ENCODE measurements at places on chromosomes 2 and 18. TPM values are rescaled to one million over a fixed set of nuclear protein-coding genes. Genes with fewer than 3 reads are reported as not detected.

COBLL1 gene
- not detected for polyA plus RNA-seq

GRCh38 chr2:147916723-147917122 lies 71.9 kb downstream of the ACVR2A start:
- no peaks in the 10 kb centered on the region for H3K4me1 ChIP-seq
- H3K4me3 ChIP-seq: no peak overlapping the region
- H3K36me3 ChIP-seq: no peaks in the 10 kb centered on the region
- DNase-seq: no peak

GRCh38 chr2:106096299-106097037 lies 97.6 kb downstream of the UXS1 start:
- peak overlapping the region; percentile 83 for H3K4me3 ChIP-seq
- no peaks in the 10 kb centered on the region for H3K27me3 ChIP-seq
- peak; percentile 74 for DNase-seq
- peak overlapping the region; percentile 88 for H3K27ac ChIP-seq
- peaks cover 36% of the 10 kb centered on the region for H3K4me1 ChIP-seq

PPP1R1C gene
- polyA plus RNA-seq: not detected

GRHL1 gene
- polyA plus RNA-seq: not detected

TMEM178A gene
- not detected for polyA plus RNA-seq

FOSL2 gene
- polyA plus RNA-seq: 6.5 TPM

GRCh38 chr2:189298038-189298437 lies 118.5 kb upstream of the COL5A2 start:
- no peak for DNase-seq
- H3K4me1 ChIP-seq: peaks cover 25% of the 10 kb centered on the region
- no peaks in the 10 kb centered on the region for H3K36me3 ChIP-seq
- H3K27ac ChIP-seq: no peak overlapping the region

DNA sequence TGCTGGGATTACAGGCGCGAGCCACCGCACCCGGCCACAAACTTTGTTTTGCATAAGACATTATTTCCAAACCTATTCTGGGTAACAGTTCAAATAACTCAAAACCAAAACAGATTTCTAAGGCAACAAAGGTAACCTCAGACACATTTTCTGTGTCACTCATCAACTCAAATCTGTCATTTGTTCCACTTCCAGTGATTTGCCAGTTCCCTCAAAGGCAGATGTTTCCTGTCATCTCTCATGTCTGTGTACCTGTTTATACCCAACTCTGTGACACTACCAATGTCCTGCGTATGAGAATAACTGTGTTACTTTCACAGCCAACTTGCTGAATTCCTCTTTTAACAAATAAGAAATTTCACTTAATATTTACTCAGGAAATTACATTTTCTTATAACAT lies 54.4 kb downstream of the SCN3A start:
- DNase-seq: no peak
- no peaks in the 10 kb centered on the region for H3K4me1 ChIP-seq
- H3K4me3 ChIP-seq: no peak overlapping the region

GRCh38 chr2:111046670-111047069 lies 74.0 kb upstream of the BCL2L11 start:
- peaks cover 6% of the 10 kb centered on the region for H3K27me3 ChIP-seq
- DNase-seq: no peak
- H3K4me3 ChIP-seq: no peak overlapping the region
- no peak overlapping the region for H3K27ac ChIP-seq
- peaks cover 19% of the 10 kb centered on the region for H3K4me1 ChIP-seq

DNA sequence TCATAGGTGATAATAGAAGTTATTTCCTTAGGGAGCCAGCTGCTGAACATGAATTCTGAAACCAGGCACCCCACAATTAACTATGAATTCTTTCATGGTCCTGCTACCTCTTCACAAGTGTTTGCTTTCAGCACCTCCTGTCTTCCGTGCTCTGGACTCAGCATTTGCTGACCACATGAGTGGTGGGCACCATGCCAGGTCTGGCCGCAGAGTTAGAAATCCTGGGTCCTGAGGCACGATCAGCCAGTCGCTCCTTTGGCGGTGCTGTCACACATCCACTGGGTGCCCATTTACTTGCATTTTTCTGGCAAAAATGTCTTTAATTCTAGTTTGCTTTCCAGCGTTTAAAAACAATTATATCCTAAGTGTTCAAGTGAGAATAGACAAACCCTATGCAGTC lies 196.4 kb upstream of the PXDN start:
- H3K36me3 ChIP-seq: no peaks in the 10 kb centered on the region
- H3K27ac ChIP-seq: no peak overlapping the region
- no peak overlapping the region for H3K4me3 ChIP-seq
- H3K27me3 ChIP-seq: peaks cover 20% of the 10 kb centered on the region
- no peak for DNase-seq
- H3K4me1 ChIP-seq: no peaks in the 10 kb centered on the region

DNA sequence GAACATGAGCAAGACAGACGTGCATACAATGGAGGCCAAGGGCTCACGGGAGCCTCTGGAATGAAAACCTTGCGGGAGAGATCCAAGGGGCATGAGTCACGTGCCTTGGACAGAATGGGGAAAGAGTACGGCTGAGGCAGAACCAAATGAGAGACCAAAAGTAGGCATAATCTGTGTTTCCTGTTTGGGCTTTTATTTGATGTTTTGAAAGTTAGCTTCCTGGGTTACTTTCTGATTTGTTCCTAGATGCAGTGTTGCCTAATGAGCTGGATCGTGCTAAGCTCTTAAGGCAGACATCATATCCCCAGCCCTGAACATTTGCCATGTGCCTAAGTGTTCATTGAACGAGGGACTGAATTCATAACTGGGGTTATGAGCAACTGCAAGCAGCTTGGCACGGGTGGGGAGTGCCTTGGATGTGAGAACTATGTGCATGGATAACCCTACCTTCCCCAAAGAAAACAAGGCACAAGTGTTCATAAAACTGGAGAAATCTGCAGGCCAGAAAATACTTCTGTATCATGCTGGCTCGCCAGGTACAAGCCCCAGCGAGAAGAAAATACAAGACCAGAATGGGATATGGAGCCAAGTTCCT lies 60.3 kb upstream of the RPL31 start:
- H3K4me1 ChIP-seq: peaks cover 26% of the 10 kb centered on the region
- peak overlapping the region; percentile 85 for H3K27ac ChIP-seq
- H3K4me3 ChIP-seq: peak overlapping the region; percentile 58
- no peak for DNase-seq
- peaks cover 2% of the 10 kb centered on the region for H3K36me3 ChIP-seq

DNA sequence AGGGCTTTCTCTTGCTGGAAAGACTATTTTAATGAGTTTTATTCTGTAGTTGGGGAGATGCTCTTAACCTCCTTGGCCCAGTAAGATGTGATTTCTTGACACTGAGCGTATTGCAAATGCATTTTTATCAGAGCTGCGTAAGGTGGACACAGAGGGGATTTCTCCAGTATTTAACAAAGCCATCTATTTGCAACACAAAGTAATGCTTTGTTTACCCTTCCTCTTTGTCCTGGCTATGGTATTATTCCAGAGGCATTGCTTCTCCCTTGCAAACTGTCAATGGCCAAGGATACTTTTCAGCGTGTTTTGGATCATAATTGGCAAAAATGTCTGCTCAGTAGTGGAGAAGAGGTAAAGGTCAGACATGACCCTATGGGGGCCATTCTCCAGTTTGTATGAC lies 90.8 kb upstream of the PIK3C3 start:
- H3K36me3 ChIP-seq: no peaks in the 10 kb centered on the region
- peaks cover 10% of the 10 kb centered on the region for H3K27me3 ChIP-seq

GRCh38 chr2:42775186-42775585 lies 11.3 kb upstream of the OXER1 start:
- peak overlapping the region; percentile 81 for H3K27ac ChIP-seq
- no peak overlapping the region for H3K4me3 ChIP-seq

DNA sequence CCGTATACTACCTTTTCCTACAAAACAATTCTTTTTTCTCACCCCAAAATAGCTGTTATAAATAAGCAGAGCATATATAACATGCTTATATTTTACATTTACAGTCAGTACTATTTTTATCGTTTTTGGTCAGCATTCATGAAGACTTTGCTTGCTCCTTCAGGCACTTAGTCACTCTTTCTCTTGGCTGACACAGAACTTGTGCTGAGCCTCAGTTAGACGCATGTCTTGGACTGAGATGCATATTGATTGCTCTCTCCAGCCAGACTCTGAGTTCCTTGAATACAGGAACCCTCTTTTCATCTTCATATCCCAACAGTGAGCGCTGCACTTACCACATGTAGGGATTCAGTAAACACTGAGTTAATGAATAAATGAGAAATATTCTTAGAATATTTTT lies 158.3 kb downstream of the RTN4 start:
- no peak for DNase-seq
- H3K27me3 ChIP-seq: peaks cover 7% of the 10 kb centered on the region
- no peak overlapping the region for H3K27ac ChIP-seq
- H3K4me1 ChIP-seq: no peaks in the 10 kb centered on the region

GRCh38 chr2:202317080-202317857 lies 51.7 kb downstream of the NOP58 start:
- peaks cover 35% of the 10 kb centered on the region for H3K36me3 ChIP-seq
- no peaks in the 10 kb centered on the region for H3K4me1 ChIP-seq
- H3K4me3 ChIP-seq: no peak overlapping the region
- H3K27me3 ChIP-seq: no peaks in the 10 kb centered on the region

CLEC4F gene
- not detected for polyA plus RNA-seq

REG3A gene
- polyA plus RNA-seq: not detected

CCDC68 gene
- polyA plus RNA-seq: not detected

DNA sequence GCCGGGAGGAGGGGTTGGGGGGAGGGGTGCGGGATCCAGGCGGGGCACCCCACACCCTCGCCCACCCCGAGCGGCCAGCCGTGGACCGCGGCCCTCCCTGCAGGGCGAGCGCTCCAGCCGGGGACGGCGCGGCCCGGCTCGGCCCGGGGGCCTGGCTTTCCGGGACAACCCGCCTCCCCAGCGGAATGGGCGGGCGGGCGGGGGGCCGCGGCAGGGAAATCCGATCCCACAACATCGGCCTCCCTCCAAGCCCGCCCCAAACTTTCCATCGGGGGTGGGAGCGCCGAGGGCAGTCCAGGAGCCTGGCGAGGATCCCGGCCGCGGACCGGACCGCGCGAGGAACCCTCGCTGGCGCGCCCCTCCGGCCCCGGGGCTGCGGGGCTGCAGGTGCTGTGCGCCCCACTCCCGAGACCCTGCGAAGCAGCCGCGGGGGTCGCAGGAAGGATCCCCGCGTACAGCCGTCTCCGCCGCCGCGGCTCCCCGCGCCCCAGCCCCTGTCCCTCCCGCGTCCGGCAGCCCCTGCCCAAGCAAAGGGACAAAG lies 529 bp downstream of the SEMA4C start:
- no peak overlapping the region for H3K27ac ChIP-seq
- H3K4me1 ChIP-seq: peaks cover 39% of the 10 kb centered on the region
- no peaks in the 10 kb centered on the region for H3K27me3 ChIP-seq
- H3K4me3 ChIP-seq: peak overlapping the region; percentile 78

REEP1 gene
- polyA plus RNA-seq: not detected

- peaks cover 33% of the 10 kb centered on the region for H3K4me1 ChIP-seq
- H3K27me3 ChIP-seq: no peaks in the 10 kb centered on the region
- no peaks in the 10 kb centered on the region for H3K36me3 ChIP-seq
These were observed 1.2 kb downstream of the ME2 start for GRCh38 chr18:50880119-50880465.

SFTPB gene
- polyA plus RNA-seq: not detected

GRCh38 chr18:33097126-33097525 lies 324.3 kb upstream of the KLHL14 start:
- no peak for DNase-seq
- no peaks in the 10 kb centered on the region for H3K4me1 ChIP-seq
- H3K36me3 ChIP-seq: no peaks in the 10 kb centered on the region
- no peaks in the 10 kb centered on the region for H3K27me3 ChIP-seq
- no peak overlapping the region for H3K4me3 ChIP-seq

CDH2 gene
- not detected for polyA plus RNA-seq

GRCh38 chr2:233928594-233929351 lies 11.6 kb downstream of the TRPM8 start:
- no peaks in the 10 kb centered on the region for H3K36me3 ChIP-seq
- H3K27ac ChIP-seq: no peak overlapping the region
- no peaks in the 10 kb centered on the region for H3K4me1 ChIP-seq
- H3K4me3 ChIP-seq: no peak overlapping the region

RBKS gene
- 2.4 TPM for polyA plus RNA-seq

- no peaks in the 10 kb centered on the region for H3K27me3 ChIP-seq
- DNase-seq: no peak
- H3K27ac ChIP-seq: no peak overlapping the region
These were observed 31.0 kb downstream of the STEAP3 start for GRCh38 chr2:119254601-119255080.

GRCh38 chr18:36329684-36330434 lies 32.3 kb downstream of the FHOD3 start:
- H3K27me3 ChIP-seq: peaks cover 43% of the 10 kb centered on the region
- no peak overlapping the region for H3K27ac ChIP-seq

RTKN gene
- 0.30 TPM for polyA plus RNA-seq

MRPL33 gene
- 229 TPM for polyA plus RNA-seq

GPR35 gene
- 1.3 TPM for polyA plus RNA-seq

DNA sequence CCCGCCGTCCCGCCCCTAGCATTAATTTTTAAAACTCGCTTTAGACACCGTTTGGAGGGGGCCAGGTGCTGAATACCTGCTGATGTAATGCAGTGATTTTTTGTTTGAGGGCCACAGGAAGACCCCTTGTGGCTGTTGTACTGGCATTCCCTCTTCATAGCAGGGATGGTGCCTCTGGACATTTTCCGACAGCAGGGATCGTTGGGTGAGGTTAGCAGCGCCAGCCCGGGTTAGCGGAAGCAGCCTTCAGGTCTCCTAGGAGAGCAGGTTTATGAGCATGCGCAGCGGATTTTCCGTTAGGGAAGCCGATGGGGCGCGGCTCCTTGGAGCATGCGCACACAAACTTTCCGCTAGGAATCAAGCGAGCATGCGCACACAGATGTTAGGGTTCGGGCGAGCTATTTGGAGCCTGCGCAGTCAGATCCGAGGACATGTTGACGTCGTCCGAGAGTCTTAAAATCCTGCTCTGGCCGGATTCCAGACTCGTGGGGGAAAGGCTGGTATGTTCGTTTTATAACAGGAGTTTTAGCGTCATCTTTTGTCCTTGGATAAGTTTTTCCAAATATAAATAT lies 17.2 kb upstream of the C2orf74 start:
- H3K4me1 ChIP-seq: peaks cover 16% of the 10 kb centered on the region
- peaks cover 11% of the 10 kb centered on the region for H3K36me3 ChIP-seq
- H3K4me3 ChIP-seq: peak overlapping the region; percentile 88
- no peaks in the 10 kb centered on the region for H3K27me3 ChIP-seq

DNA sequence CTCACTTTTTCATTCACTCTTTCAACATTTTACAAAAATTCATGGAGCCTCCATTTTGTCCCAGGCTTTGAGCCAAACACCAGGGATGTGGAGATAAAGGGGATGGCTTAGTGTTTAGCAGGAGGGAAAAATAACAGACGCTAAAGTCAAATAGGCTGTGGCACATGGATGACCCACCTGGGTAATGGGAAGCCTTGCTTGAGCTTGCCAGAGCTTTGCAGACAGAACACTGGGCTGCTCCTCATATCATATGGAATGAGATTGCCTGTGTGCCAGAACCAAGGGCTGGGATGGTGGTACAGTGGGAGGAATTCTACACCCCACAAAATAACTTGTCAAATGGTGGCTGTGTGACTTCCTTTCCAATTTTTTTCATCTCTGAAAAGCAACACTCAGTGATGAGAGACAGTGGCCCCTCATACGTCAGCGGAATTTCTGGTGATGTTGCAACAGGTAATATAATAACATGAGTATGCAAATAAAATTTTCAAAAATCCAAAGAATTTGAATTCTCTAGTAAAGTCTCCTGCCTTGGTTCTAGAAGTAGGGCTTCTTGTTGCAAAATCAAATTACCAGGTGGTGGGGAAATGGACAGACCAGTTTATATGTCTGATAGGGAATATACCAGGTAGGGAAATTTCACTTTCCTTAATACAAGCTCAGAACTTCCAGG lies 252.9 kb downstream of the CLIP4 start:
- H3K4me3 ChIP-seq: no peak overlapping the region
- H3K27ac ChIP-seq: no peak overlapping the region
- no peak for DNase-seq
- no peaks in the 10 kb centered on the region for H3K4me1 ChIP-seq
- no peaks in the 10 kb centered on the region for H3K36me3 ChIP-seq
- peaks cover 44% of the 10 kb centered on the region for H3K27me3 ChIP-seq

FOXD4L1 gene
- not detected for polyA plus RNA-seq
